ENCODE measurements at places on chromosomes 6 and 20.

GRCh38 chr6:29974901-29975560 is 32.7 kb downstream of the HLA-A start:
- no peaks in the 10 kb centered on the region for H3K27me3 ChIP-seq
- no peak overlapping the region for H3K27ac ChIP-seq
- H3K4me3 ChIP-seq, result peak overlapping the region; percentile 80

GRCh38 chr6:169240591-169241390 is 12.9 kb downstream of the THBS2 start:
- H3K4me3 ChIP-seq, result no peak overlapping the region
- no peaks in the 10 kb centered on the region for H3K4me1 ChIP-seq
- no peak overlapping the region for H3K27ac ChIP-seq
- H3K36me3 ChIP-seq, result no peaks in the 10 kb centered on the region
- no peaks in the 10 kb centered on the region for H3K27me3 ChIP-seq

GRCh38 chr6:7541175-7542064 is at the start of gene DSP:
TSS of gene DSP (plus strand) at chr6:7541671. CDS start at chr6:7541916, 245 bp downstream.
- no peak within 1 kb of the TSS for H3K27ac ChIP-seq
- H3K4me3 ChIP-seq, result peak within 1 kb of the TSS; percentile 52
- DNase-seq, result no peak

GRCh38 chr6:2979819-2980464 is 8.6 kb upstream of the SERPINB6 start:
- peaks cover 40% of the 10 kb centered on the region for H3K4me1 ChIP-seq
- no peak overlapping the region for H3K4me3 ChIP-seq
- DNase-seq, result no peak
- peak overlapping the region; percentile 94 for H3K27ac ChIP-seq

- H3K4me3 ChIP-seq, result no peak overlapping the region
- H3K27me3 ChIP-seq, result no peaks in the 10 kb centered on the region
- peak; percentile 41 for DNase-seq
- peaks cover 6% of the 10 kb centered on the region for H3K4me1 ChIP-seq
Observed at GRCh38 chr20:17854307-17854903, 114.2 kb downstream of the SNX5 start.

- peak overlapping the region; percentile 44 for H3K27ac ChIP-seq
- peaks cover 18% of the 10 kb centered on the region for H3K4me1 ChIP-seq
- H3K27me3 ChIP-seq, result no peaks in the 10 kb centered on the region
- H3K4me3 ChIP-seq, result no peak overlapping the region
- no peaks in the 10 kb centered on the region for H3K36me3 ChIP-seq
Observed at GRCh38 chr6:71496722-71497033, 208.1 kb downstream of the OGFRL1 start.
